ENCODE measurements at places on chromosomes 6 and 20.

GRCh38 chr6:38158762-38159350 lies 339.3 kb downstream of the ZFAND3 start:
- peaks cover 13% of the 10 kb centered on the region for H3K4me1 ChIP-seq
- H3K36me3 ChIP-seq: peaks cover 5% of the 10 kb centered on the region
- no peak for DNase-seq
- no peak overlapping the region for H3K27ac ChIP-seq
- no peaks in the 10 kb centered on the region for H3K27me3 ChIP-seq

GRCh38 chr6:49556429-49556837 lies 6.0 kb downstream of the C6orf141 start:
- H3K4me3 ChIP-seq: no peak overlapping the region
- no peaks in the 10 kb centered on the region for H3K36me3 ChIP-seq
- no peaks in the 10 kb centered on the region for H3K27me3 ChIP-seq
- no peak overlapping the region for H3K27ac ChIP-seq

DNA sequence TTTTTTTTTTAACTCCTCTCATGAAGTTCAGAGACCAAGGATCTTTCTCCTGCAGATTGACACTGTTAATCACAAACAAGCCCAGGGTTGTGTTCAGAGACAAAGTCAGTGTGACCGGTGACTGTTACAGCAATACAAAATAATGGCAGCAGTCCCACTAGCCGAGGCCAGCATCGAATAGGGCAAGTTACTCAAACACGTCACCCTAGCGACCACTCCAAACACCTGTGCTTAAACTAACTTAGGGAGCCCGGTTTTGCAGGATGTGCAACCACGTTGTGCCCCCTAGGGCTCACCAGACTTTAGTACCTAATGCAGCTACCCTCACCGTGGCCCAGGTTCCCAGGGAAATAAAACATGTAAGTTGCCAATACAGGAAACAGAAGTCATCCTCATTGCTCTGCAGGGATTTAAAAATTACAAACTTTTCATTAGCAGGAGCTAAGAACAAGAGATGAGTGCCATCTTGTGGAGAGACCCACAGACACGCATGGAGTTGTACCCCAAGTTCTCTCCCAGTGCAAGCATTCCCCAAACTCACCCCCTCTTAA lies 38.1 kb downstream of the FAM50B start:
- no peaks in the 10 kb centered on the region for H3K4me1 ChIP-seq
- no peaks in the 10 kb centered on the region for H3K27me3 ChIP-seq
- H3K4me3 ChIP-seq: no peak overlapping the region
- no peak overlapping the region for H3K27ac ChIP-seq

DNA sequence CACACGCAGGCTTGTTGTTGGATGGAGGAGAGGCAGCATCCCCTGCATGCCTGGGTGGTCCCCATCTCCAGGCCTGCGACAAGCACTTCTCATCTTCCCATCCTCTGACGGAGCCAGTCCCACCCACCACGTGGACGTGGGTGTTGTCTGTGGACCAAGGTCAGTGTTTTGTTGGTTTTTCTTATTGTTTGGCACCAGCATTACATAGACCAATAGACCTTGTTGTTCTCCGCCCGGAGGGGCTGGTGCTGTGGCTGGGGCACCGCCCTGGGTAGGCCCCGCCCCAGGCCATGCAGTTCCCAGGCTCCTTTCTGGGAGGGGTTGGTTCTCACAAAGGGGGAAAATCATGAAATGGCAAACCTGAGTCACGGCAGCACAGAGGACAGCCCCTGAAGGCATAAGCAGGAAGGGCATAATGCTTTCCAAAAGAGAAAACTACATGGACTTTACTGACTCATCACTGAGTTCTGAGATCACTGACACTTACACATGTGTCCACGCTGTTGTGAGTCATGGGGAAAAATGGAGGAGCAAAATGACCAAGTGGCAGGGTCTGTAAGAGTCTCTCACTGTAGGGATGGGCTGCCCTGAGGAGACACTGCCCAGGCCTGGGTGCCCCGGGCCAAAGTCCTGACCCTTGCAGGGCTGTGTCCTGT lies 90.8 kb downstream of the THBS2 start:
- no peak overlapping the region for H3K27ac ChIP-seq
- H3K36me3 ChIP-seq: no peaks in the 10 kb centered on the region
- H3K4me1 ChIP-seq: peaks cover 10% of the 10 kb centered on the region
- DNase-seq: no peak
- H3K27me3 ChIP-seq: no peaks in the 10 kb centered on the region

DNA sequence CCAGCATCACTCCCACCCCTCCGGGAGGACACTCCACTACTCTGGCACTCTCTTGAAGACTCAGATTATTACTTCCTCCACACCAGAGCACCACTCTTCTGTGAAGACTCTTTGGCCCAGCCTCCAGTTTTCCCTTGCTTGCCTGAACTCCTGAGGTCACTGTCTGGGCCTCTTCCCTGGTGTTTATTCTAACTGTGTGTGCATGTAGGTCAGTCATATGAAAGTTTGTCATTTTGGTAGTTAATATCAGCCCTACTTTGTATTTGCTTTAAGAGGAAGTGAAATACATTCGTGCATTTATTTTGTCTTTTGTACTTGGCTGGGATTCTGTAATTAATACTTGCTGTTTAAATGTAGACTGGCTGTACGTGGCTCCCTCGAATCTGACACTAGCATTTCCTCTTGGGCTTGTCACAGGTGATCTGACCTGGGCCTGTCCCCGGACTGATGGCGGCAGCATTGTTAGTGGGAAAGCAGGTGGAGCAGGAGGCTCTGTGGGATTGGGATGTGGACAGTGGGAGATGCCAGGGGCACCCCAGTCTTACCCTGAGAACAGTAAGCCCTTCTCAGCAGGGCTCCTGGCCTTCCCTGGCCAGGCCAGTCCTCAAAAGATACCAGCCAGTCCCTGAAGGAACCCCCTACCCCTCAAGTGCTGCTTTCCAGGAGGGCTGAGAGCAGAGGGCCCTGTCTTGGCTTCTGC lies 350.5 kb downstream of the CDC5L start:
- H3K27ac ChIP-seq: peak overlapping the region; percentile 60
- H3K27me3 ChIP-seq: no peaks in the 10 kb centered on the region
- no peaks in the 10 kb centered on the region for H3K36me3 ChIP-seq
- H3K4me1 ChIP-seq: peaks cover 15% of the 10 kb centered on the region
- no peak for DNase-seq
- H3K4me3 ChIP-seq: no peak overlapping the region

GRCh38 chr6:142162780-142163179 lies 15.7 kb downstream of the VTA1 start:
- DNase-seq: no peak
- peaks cover 5% of the 10 kb centered on the region for H3K36me3 ChIP-seq
- H3K4me3 ChIP-seq: no peak overlapping the region
- no peaks in the 10 kb centered on the region for H3K27me3 ChIP-seq

GRCh38 chr6:43396408-43397149 lies 27.1 kb upstream of the ZNF318 start:
- H3K4me1 ChIP-seq: peaks cover under 1% of the 10 kb centered on the region
- H3K27ac ChIP-seq: no peak overlapping the region
- no peaks in the 10 kb centered on the region for H3K27me3 ChIP-seq
- H3K4me3 ChIP-seq: no peak overlapping the region
- H3K36me3 ChIP-seq: no peaks in the 10 kb centered on the region

GRCh38 chr6:38638941-38639497 lies 710 bp downstream of the BTBD9 start:
- peak overlapping the region; percentile 82 for H3K4me3 ChIP-seq
- no peaks in the 10 kb centered on the region for H3K27me3 ChIP-seq
- no peaks in the 10 kb centered on the region for H3K36me3 ChIP-seq
- H3K27ac ChIP-seq: peak overlapping the region; percentile 69
- H3K4me1 ChIP-seq: peaks cover 9% of the 10 kb centered on the region

DNA sequence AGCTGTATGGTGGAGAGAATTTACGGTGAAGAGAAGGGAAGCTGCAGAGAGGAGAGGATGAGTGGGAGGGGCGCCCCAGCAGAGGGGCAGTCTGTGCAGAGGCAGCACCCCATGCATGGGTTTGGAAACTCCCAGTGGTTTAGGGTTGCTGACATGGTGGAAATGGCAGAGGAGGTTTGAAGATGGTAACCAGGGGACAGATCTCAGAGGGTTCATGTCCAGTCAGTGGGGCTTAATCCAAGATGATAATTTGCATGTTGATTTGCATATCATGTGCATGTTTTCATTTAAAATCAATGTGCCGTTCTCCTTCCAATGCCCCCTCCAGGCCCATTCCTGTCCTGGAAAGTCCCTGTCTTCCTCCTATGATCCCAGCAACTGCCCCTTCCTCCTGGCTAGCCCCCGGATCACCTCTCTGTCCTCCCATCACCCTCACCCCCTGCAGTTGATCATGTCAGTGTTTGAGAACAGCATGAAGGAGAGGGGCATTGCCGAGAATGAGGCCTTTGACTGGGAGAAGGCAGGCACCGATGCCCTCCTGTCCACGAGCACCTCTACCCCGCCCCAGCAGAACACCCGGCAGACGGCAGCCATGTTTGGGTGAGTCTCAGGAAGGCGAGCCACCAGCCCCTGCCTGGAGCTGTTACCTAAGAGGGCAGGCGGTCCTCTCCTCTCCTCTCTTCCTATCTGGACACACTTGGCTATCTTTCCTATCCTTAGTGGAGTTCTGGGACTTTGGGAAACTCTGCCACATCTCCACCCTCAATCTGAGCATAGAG lies 14.3 kb downstream of the TTBK1 start:
- H3K27me3 ChIP-seq: no peaks in the 10 kb centered on the region
- DNase-seq: no peak
- H3K4me3 ChIP-seq: no peak overlapping the region
- peaks cover 4% of the 10 kb centered on the region for H3K4me1 ChIP-seq
- H3K36me3 ChIP-seq: no peaks in the 10 kb centered on the region

- no peaks in the 10 kb centered on the region for H3K27me3 ChIP-seq
- H3K4me3 ChIP-seq: no peak overlapping the region
- no peak overlapping the region for H3K27ac ChIP-seq
- H3K36me3 ChIP-seq: no peaks in the 10 kb centered on the region
- peaks cover 4% of the 10 kb centered on the region for H3K4me1 ChIP-seq
- DNase-seq: no peak
Observed at GRCh38 chr6:7050004-7050403, 57.8 kb upstream of the RREB1 start.

DNA sequence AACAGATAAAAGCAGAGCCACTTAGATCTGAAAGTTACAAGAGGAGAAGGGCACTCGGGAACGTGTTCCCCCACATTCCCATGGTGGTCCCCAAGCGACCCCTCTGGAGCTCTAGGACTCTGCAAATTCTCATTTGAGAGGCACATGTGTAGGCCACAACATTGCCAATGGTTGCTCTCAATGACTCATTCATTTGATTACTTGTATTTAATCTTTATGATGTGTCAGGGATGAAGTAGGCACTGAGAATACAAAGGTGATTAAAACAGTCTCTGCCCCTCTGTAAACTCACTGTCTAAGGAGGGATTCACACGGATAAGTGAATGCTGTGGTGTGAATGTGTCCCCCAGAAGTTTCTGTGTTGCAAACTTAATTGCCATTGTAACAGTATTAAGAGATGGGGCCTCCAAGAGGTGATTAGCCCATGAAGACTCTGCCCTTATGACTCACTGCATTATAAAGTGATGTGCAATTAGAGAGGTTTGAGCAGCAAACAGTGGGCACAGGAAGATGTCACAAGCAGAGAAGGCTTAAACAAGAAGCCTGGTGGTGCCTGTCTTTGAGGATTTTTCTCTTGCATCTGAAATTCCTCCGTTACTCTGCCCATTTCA lies 34.0 kb upstream of the TRAM2 start:
- H3K27ac ChIP-seq: no peak overlapping the region
- H3K4me1 ChIP-seq: no peaks in the 10 kb centered on the region
- no peaks in the 10 kb centered on the region for H3K36me3 ChIP-seq

DNA sequence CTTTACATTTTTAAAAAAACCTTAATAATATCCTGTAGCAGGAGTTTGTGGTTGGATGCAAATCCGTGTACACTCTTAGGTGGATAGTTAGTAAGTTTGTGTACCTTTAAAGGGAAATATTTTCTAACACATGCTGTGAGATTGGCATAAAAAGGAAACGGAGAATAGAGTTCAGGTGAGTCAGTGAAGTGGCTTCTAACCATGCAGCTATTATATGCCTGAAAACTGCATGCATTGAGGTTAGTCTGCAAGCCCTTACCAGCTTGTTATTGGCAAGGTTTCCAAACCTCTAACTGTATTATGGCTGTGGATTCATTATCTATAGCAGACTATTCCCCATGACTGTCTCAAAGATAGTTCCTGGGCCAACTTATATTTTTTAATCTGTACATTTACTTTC lies 420.6 kb upstream of the MMS22L start:
- no peak overlapping the region for H3K27ac ChIP-seq
- DNase-seq: no peak
- no peaks in the 10 kb centered on the region for H3K36me3 ChIP-seq
- H3K27me3 ChIP-seq: no peaks in the 10 kb centered on the region
- no peak overlapping the region for H3K4me3 ChIP-seq

DNA sequence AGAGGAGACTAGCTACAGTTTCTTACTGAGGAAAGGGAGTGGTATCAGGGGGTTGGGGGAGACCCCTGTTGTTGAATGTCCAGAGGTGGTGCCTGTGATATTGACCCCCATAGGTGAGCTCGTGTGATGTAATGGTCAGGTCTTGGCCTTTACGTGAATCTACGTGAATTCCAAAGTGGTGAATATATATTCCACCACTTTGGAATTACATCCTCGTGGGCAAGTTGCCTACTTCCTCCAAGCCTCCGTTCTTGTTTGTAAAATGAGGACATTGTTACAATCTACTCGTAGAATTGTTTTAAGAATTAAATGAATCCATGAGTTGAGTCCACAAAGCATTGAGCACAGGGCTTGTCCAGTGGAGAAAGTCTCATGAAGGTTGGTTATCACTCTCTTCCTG lies 47.3 kb downstream of the TSHZ2 start:
- no peaks in the 10 kb centered on the region for H3K36me3 ChIP-seq
- H3K4me1 ChIP-seq: peaks cover 24% of the 10 kb centered on the region
- DNase-seq: no peak
- H3K27ac ChIP-seq: no peak overlapping the region
- H3K27me3 ChIP-seq: no peaks in the 10 kb centered on the region

- H3K27ac ChIP-seq: no peak overlapping the region
- no peaks in the 10 kb centered on the region for H3K36me3 ChIP-seq
- H3K27me3 ChIP-seq: no peaks in the 10 kb centered on the region
- no peak for DNase-seq
Observed at GRCh38 chr6:14655201-14656061, 537.9 kb downstream of the CD83 start.

- no peaks in the 10 kb centered on the region for H3K36me3 ChIP-seq
- no peak for DNase-seq
- H3K4me1 ChIP-seq: no peaks in the 10 kb centered on the region
- no peaks in the 10 kb centered on the region for H3K27me3 ChIP-seq
- H3K27ac ChIP-seq: no peak overlapping the region
- no peak overlapping the region for H3K4me3 ChIP-seq
Observed at GRCh38 chr6:162387718-162388382, 339.7 kb downstream of the PRKN start.

Measured in lung (tissue), 17 donors.